Omental fat pad (tissue), 4 donors: ENCODE measurements at places on chromosomes 12 and 14. TPM values are rescaled to one million over a fixed set of nuclear protein-coding genes. Genes with fewer than 3 reads are reported as not detected.

Gene HOXC11
- total RNA-seq = not detected

Gene MORN3
- not detected for total RNA-seq

Gene PKP2
- 12.1 TPM for total RNA-seq

- DNase-seq = no peak
Observed at GRCh38 chr12:33439587-33440011, at the start of gene SYT10. SYT10 (minus strand) TSS chr12:33439819; CDS start chr12:33439522, 297 bp downstream.

DNA sequence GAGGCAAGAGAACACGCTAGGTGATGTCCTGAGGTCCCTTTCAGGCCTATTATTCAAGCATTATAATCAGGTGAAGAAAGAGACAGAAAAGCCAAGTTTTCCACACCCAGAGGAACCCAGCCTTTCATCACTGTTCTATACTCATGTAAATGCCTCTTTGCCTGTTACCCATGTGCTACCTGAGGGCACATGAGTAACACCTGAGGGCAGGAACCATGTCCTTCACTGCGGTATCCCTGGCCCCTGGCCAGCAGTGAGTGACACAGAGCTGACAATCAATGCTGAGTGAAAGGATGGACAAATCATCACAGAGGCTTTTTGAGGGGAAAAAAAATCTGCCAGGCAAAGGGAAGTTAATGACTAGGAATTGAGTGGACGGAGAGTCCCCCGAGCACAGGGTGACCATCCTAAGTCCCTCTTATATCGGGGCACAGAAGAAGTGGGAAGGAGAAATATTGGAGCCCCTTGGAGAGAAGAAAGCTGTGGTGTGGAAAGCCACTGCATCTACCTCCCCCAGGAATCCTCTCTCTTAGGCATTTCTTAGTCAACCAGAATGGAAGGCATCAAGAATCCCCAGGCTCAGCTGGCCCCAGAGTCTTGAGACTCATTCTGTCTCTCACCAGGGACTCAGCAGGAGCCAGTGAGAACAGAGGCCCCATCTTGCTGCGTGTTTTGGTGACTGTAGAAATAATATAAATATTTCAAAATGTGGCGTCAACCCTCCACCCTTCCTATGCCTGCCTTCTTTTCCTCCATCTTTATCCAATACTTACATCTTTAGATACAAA lies 212.9 kb downstream of the DPF3 start:
- DNase-seq = no peak

DNA sequence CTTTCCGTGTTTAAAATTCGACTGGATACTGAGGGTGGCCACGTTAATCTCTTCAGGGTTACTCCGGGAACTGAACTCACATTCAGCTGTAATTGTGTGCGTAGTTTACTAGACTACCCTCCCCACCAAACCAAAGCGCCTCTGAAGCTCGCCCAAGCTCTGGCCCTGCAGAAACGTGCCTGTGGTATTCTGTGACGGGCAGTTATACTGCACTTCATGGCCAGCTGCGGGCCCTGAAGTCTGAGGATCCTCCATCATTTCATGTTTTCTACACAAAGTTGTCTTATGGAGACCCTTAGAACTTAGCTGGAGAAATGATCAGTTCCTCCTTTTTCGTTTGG lies 688 bp downstream of the ZNF26 start:
- no peak for DNase-seq

DNA sequence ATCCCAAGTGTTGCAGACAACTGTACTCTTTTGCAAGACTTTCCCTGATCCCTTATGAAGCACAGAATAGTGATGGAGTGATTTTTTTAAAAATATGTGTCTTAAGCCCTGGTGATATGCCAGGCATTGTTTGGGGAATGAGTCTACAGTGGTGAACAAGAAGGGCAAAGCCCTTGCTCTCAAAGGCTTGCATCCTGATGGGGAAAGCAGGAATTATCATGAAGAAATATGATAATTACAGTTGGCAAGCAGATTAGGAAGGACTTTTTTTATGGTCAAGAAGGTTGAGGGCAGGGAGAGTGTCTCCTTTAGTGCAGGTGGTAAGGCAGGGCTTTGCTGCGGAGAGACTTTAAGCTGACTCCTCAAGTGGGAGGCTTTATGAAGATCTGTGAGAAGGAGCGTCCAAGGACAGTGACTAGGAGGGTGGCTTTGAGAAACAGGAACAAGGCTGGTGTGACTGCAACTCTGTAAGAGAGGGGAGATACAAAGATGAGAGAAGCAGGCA lies 100.2 kb downstream of the SYNE2 start:
- DNase-seq = no peak

GRCh38 chr12:27966870-27967269 lies 5.7 kb downstream of the PTHLH start:
- DNase-seq = no peak

DNA sequence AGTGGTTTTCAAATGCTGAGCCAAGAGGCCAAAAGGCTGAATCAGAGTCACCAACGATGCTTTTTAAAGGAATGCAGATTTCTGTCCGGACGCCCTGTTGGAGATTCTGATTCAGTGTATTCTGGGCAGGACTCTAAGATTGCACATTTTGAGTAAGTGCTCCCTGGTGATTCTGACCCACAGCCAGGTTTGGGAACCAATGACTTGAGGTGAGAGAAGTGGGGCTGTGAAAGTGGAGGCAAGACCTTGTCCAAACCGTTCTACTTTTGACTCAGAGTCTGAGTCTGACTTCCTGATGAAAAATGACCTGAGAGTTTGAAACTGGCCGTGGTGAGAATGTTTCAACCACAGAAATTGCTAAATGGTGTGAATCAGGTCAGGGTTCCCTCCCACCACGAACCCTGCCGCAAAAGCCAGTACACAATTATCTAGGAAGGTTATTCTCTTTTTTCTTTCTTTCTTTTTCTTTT lies 90.2 kb downstream of the NTN4 start:
- DNase-seq = no peak

DNA sequence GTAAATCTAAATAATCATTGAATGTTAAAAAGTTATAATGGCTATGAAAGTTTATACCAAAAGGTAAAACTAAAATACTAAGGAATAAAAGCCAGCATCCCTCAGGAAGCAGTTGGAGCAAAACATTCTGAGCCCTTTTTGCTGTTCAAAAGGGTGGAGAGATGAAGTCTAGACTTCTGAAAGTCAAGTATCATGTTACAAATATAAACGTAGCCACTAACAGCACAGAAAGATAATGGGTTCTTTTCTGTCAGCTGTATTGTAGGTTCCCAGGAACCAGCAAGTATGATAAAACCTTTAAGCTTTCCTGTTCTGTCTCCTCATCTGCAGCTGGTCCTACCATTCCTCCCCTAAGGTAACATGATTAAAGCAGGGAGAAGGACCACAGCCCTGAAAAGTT lies 16.4 kb upstream of the PLD4 start:
- no peak for DNase-seq

DNA sequence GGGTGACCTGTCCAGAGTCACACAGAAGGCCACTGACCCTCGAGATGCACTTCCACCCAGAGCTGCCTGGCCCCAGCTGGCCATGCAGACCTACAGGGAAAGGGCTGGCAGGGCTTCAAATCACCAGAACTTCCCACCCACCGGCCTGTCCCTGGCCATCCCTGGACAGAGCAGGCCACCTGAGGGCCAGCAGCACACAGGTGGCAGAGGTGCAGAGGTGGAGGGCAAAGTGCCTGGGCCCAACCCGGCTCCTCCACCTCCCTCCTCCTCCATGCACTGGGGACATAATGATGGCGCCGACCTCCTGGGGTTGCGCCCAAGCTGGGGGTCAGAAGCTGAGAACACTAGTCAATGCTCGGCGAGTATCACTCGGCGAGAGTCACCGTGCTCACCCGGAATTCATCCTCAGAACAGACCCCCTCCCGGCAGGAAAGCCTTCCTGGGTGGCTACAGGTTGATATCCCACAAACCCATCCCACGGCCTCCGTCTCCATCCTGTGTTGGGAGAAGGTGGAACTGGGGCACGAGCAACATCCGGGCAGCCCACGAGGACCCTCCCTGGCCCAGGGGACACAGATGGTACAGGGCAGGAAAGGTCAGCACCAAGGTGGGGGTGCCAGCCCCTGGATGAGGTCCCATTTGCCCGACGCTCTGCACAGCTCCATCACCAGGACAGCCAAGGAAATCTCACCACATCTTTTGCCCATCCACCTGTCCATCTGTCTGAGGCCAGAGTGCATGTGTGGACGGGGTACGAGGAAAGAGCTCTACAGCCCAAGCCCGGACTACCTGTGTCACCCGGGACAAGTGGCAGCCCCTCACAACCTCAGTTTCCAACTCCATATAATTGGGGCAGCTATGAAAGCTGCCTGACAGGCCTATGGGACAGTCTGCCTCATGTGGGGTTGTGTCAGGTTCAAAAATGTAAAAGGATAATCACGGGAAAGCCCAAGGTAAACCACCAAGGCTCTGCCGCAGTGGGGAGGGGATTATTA lies 10.8 kb downstream of the BEGAIN start:
- DNase-seq = no peak

GRCh38 chr12:3173008-3173553 lies 95.9 kb downstream of the TSPAN9 start:
- no peak for DNase-seq

- DNase-seq = peak; percentile 86
Observed at GRCh38 chr14:91286530-91286937, 42.0 kb upstream of the GPR68 start.

DNA sequence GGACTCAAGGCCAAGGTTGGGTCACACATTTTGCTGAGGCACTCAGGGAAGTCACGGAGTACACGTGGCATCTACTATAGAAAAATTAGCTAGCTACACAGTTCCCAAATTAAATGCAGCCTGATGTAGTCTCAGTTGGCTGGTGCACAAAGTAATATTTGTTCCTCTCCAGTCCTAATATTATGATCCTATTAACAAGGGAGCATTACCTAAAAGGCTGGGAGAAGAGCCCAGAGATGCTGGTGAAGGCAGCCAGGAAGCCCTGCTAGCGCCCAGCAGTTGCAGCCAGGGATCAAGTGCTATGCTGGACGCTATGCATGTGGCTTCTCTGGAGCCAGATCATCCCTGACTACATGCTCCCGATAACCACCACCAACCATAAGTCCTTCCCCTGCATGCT lies 88.0 kb upstream of the GSC start:
- no peak for DNase-seq

DNA sequence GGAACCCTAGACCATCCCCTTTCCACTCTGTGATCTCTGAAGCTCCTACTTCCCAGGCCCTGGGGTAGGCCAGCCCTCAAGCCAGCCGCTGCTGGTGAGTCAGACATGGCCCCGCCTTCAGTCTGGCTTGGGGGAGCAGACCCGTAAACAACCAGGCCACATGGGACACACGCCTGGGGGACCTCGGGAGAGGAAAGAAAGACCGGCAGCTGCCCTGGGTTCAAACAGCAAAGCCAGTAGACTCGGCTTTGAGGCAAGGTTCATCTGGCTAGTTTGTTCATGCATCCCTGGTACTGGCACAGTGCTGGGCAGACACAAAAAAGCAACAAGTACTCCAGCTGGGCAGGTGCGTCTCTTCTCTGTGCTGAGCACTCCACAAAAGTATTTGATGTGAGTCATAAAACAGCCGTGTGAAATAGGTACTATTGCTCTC lies 101.9 kb downstream of the SETD3 start:
- DNase-seq = no peak

- DNase-seq = no peak
Observed at GRCh38 chr12:94641283-94641682, 9.1 kb downstream of the TMCC3 start.
